MG63 (cell line): ENCODE measurements at places on chromosomes 7 and 10.

GRCh38 chr7:77783111-77783510 lies 15.1 kb downstream of the TMEM60 start:
- no peak for DNase-seq

GRCh38 chr7:29105752-29106668 lies 40.3 kb downstream of the CPVL start:
- DNase-seq = no peak

DNA sequence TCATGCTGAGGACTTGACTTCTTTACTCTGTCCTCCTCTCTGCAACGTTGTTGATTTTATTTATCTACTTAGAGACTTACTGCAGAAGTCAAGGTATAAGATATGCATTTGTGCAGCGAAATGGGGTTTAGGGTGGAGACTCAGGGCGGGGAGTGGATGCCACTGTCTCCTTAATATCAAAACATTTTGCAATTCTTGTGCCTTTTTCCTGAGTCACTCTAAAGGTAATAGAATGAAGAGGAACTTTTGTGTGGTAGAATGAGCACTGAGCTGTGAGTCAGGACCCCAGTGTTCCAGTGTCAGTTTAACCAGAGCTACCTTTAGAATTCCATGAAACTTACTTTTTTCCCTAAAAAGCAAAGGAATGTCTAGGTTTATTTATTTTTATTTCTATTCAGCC lies 78.2 kb downstream of the VTI1A start:
- DNase-seq = no peak

DNA sequence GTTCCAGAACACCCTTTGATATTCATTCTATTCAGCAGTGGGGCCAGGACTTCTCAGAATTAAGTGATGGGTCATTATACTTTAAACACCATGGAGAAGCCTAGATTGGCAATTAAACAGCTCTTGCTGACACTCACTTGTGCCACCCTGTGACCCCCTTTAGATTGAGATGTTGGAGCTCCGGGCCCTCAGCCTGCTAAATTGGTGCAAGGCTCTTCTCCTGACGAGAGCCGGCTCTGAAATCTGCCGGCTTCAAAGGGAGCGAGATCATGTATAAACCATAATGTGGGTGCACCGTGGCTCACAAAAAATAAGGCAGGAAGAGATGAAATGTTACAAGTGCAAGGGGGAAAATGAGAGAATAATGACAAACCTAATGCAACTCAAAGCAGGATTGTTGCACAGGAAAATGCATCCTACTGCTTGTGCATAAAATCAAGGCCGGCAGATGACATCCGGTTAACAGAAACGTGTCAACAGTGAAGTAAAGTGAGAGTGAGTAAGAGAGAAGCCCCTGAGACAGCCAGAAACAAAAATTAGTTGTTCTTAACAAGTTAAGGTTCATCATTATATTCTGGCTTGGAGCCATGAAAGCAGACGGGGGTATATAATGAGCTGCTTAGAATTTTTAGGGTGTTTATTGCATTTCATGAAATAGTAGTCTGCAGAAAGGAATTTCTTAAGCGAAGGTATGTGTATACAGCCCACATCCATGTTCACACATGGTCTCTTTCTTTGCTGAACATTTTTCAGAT lies 198.2 kb downstream of the TCF7L2 start:
- no peak for DNase-seq

DNA sequence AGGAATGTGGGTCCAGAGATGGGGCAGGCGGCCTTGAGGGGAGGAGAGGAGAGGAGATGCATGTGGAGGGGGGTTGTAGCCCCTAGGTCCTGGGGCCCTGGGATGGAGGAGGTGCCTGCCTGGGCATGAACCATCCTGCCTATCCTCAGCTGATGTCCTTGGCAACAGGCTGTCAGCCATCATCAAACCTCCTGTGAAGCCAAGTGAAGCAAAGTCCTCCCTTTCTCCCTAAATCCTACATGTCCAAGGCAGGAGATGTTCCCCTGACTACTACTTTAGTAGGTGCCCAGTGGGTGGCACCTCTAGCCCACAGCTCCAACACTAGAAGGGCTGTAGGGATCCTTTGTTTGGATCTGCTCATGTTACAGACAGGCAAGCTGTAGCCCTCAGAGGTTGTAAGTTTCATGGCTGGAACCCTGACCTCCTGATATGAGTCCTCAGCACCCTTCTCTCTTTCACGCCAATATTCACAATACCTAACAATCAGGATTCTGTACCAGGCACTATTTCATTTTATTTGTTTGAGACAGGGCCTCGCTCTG lies 66.6 kb upstream of the SYPL1 start:
- DNase-seq = peak; percentile 2

DNA sequence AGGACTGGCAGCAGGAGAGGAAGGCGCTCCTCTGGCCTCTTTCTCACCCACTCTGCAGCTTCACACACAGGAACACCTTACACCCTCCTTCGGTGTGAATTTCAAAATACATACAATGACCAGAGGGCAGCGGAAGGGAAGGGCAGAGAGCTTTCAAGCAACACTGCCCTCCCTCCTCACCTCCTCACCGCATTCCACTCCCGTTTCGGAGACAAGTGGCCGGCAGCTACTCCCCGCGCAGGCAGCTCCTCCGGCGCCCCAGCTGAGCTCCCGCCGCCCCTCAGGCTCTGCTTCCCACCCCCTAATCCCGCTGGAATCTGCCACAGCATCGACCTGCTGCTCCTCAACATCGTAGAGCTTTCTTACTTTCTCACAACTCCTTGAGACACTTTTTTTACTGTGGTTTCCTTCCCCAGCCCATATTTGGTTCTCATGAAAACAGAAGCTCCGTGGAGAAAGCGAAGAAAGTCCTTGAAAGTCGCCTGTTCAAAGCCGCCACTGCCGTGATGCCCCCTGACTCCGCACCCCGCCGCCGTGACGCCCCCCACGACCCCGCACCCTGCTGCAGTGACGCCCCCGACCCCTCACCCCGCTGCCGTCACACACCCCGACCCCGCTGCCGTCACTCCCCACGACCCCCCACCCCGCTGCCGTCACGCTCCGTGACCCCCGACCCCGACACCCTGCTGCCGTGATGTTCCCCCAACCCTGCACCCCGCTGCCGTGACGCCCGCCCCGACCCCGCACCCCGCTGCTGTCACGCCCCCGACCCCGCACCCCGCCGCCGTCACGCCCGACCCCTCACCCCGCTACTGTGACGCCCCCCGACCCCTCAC lies 14.6 kb upstream of the GPER1 start:
- DNase-seq = no peak
